ENCODE measurements at places on chromosomes 2 and 18. TPM values are rescaled to one million over a fixed set of nuclear protein-coding genes. Genes with fewer than 3 reads are reported as not detected.

GATA6 gene
- total RNA-seq, result 24.1 TPM

PRSS56 gene
- total RNA-seq, result not detected

FAM168B gene
- total RNA-seq, result 103 TPM

CAD gene
- total RNA-seq, result 85.9 TPM

CDKL4 gene
- total RNA-seq, result not detected
